ENCODE measurements at places on chromosomes 6 and 20.

- no peak for DNase-seq
These were observed 356.9 kb downstream of the CDKAL1 start for GRCh38 chr6:20891161-20891560.

DNA sequence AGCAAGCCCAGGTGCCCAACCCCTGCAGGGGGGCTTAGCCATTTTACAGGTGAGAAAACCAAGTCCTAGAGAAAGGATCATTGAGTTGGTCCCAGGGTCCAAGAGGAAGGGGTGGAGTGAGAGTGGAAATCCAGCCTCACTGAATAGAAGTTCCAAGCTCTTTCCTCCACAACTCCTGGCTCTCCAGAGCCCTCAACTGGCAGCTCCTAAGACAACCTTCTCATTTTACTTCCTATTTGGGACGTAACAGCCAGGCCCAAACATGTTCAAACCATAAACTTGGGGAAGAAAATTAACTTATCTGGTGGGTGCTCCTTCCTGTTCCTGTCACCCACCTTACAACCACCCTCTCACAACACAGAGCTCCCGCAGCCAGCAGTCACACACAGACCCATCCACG, 57.9 kb downstream of the PRND start:
- no peak for DNase-seq

- DNase-seq: no peak
These were observed 7.0 kb downstream of the BEND3 start for GRCh38 chr6:107108201-107108890.

- no peak for DNase-seq
These were observed 485.4 kb upstream of the MANEA start for GRCh38 chr6:95091823-95092436.

GRCh38 chr6:39209911-39210310, 19.4 kb downstream of the KCNK5 start:
- no peak for DNase-seq

DNA sequence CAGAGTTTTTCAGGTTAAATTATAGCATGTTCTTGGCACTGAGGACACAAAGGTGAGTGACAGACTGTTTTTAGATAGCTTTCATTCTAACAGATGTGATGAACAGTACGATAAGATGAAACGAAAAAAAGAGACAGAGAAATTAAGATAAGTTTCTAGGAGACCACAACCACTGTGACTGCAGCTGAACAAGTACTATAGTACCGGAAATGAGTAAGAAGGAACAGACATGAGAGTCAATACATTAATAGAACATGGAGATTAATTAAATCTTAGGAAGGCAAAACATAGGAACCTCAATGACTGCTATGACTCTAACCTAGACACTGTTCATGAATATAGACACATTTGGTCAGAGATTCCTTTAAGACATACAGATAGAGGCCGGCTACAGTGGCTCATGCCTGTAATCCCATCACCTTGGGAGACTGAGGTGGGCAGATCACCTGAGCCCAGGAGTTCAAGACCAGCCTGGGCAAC, 40.2 kb downstream of the HBS1L start:
- no peak for DNase-seq
